ENCODE measurements at places on chromosomes 3 and 15.

DNA sequence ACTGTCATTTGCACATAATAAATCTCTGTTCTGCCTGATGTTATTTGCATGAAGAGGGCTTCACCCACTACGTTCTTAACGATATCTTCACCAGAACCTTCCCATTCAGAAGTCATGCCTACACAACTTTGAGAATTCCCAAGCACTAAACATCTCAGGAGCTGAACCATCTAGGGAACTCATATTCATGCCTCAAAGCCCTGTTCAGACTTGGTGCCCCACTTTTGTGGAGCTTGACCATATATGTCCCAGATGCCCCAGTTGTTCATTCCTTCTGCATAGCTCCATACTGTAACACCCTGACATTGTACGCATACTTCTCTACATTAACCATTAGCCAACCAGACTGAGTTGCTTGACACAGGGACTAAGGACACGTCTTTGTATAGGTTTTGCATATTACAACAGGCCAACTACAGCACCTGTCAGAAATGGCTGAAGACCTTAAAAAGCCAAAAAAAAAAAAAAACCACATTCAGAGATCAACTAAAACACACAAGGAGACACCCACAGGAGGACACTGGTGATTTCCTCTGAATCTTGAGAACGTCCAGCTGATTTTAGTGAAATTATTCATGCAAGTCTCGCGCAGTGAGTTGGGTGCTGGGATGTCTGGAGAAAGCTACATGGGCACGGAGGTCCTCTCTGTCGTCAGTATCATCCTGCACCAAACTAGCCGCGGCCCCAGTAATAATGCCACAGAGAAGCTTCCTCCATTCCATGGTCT lies 141.4 kb downstream of the FOXP1 start:
- DNase-seq = no peak

DNA sequence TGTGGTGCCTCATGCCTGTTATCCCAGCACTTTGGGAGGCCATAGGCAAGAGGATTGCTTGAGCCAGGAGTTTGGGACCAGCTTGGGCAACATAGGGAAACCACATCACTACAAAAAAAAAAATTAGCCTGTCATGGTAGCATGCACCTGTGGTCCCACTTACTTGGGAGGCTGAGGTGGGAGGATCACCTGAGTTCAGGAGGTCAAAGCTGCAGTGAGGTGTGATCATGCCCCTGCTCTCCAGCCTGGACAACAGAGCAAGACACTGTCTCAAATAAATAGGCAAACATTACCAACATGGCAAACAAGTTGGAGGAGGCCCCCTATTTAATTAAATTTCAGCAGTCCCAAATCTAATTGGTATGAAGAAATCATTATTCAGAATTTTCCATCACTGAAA lies 143.6 kb downstream of the PGPEP1L start:
- DNase-seq = no peak

- no peak for DNase-seq
Observed at GRCh38 chr3:15800780-15801179, 3.0 kb upstream of the ANKRD28 start.

GRCh38 chr3:156311930-156312329 lies 191.6 kb downstream of the KCNAB1 start:
- no peak for DNase-seq

DNA sequence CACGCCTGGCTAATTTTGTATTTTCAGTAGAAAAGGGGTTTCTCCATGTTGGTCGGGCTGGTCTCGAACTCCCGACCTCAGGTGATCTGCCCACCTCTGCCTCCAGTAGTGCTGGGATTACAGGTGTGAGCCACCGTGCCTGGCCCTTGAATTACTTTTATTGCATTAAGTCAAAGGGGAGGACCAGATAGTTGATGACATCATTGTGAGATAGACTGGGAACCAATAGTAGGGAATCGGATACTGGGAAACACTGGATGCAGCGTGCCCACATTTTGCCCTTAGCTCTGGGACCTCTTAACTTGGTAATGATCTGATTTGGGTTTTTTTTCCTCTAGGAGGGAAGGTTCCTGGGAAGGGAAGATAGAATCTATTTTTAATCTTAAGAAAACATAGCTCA lies 19.2 kb downstream of the DAG1 start:
- DNase-seq = no peak

GRCh38 chr3:188578576-188579363 lies 424.8 kb downstream of the LPP start:
- DNase-seq = no peak

DNA sequence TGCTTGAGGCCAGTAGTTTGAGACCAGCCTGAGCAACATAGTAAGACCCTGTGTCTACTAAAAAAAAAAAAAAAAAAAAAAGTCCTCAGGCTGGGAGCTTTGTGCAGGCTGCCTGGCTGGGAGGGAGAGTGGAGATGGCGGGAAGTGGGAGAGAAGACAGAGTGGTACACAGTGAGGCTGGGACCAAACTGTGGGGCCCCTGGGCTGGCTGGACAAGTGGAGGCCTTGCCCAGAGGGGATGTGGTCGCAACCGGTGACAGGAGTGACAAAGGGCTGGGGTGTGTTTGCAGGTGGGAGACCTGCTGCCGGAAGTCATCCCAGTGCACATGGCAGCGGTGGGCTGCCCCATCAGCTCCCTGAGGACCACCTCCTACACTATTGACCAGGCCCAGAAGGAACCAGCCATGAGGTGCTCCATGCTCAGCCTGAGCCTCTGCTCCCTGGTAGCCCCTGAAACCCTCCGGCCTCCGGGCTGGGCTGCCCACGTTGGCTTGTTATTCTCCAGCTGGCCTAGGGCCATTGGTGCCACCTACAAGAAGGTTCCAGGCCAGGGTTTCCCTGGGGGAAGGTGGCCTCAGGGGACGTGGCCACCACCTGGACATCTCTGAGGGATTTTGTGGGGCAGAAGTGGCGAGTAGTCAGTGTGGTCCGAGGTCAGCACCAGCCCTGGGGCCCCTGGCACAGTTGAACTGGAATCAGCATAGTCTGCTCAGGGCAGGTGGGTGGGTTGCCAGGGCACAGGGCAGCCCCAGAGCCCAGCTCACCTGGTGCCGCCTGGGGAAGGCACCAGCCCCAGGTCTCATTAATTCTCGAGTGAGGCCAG lies 22.7 kb downstream of the ACAA1 start:
- DNase-seq = no peak

DNA sequence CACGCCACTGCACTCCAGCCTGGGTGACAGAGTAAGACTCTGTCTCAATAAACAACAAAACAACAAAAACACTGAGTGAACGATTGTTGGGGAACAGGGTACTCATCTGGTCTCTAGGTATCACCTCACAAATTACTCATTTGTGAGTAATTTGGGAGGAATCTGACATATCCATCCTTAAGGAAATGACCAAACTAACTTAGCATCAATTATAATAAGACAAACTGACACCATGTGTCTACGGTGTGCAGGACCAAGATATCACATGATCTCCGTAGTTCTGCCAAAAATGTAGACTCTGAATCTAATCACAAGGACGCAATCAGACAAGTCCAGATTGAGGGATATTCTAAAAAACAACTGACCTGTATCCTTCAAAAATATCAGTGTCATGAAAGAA lies 12.0 kb upstream of the DAPK2 start:
- DNase-seq = no peak

- DNase-seq = no peak
Observed at GRCh38 chr15:68700455-68701123, 120.1 kb downstream of the ANP32A start.

DNA sequence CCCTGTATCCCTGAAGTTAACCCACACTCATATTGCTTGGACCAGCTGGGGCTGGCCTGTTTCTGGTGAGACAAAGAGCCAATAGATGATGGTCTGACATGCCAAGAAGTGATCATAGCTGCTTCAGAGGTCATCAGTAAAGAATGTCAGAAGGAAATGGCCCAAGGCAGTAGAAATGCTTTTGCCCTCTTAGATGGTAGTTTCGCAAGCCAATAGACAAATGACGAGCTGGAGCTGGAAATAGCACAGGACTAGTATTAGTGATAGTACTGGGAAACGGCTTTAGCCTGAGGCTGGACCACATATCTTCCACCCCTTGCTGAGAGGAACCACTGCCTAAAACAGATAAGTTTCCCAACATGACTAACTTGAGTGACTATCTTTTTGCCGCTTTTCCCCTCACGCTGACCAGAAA lies 176.1 kb upstream of the THBS1 start:
- no peak for DNase-seq

- no peak for DNase-seq
Observed at GRCh38 chr3:15327941-15328340, 4.4 kb downstream of the SH3BP5 start.

DNA sequence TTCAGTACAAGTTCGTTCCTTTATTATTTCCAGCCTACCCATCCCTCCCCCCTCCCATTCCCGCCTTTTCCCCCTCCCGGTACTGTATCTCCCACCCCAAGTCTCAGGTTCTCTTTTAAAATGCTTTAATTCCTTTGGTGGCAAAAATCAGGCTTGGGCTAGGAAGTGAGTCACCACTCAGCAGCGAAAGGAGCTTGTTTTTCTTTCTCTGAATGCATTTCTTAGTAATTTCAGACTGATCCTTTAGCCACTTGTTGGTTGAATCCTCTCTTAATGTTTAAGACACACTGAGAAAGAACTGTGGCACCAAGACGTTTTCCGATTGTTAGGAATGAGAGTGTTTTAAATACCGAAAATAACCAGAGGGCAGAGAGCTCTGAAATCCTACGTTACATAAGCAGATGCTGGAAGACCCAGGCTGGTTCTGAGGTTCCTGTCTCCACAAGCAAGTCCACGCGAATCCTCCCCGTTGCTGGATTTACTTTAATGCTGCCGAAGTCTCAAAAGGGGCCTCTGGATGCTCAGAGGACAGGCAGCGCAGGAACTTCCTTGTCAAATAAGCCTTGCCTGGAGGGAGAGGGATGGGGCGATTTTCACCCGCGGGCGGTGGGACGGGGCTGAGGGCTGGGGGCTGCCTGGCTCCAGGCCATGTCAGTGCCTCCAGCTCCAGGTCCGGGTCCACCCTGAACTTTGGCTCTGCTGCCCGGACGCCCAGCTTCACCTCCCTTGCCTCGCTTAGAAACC lies 854 bp upstream of the COL8A1 start:
- no peak for DNase-seq

DNA sequence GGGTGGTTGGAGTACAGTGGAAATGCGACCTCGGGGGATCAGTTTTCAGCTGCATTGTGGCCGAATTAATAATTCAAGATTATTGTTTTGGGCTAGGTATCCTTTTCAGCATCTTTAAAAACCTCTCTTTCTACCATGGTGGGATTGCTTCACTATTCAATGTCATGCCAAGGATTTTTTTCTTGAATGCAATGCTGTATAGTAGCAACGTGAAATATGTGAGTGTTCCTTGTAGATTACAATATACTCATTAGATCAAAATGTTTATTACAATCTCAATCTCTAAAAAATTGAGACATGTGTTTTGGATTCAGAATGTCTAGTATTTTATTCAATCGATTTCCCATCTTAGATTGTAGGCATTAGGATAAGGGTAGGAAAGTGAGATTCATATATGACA lies 586.5 kb upstream of the TBL1XR1 start:
- DNase-seq = no peak

- DNase-seq = no peak
Observed at GRCh38 chr15:44186705-44187104, 8.4 kb downstream of the FRMD5 start.

DNA sequence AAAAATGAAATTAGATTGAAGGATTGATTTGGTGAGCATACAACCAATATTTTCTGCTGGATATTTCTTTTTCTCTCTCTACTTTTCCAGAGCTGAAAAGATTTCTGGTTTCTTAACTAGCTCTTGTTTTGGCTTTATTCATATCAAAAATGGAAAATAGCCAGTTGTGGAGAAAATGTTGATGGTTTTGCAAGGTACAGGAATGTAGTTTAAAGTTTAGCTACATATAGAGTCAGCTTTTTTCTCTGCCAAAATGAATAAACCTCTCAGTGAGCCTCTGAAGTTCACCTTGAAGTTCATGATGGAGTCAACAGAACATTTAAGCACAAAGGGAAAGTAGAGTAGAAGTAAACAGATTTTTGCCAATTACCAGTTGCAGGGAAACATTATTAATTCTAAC lies 720.5 kb upstream of the ALCAM start:
- DNase-seq = no peak

DNA sequence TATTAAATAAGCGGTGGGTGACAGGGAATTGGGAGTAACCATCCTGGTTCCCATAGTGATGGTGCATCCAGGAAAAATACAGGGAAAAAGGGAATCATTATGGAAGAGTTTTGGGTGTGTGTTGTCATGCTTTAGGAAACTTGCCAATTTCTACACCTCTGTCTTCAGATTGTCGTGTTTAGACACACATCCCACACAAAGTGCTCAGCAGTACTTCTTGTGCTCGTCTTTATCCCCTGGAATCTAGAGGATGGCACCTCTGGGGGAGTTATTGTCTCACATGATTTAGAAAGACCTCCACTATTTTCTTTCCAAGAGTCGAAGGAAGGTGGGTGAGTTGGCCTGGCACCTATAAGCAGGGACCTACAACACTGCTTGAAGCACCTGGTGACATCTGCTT lies 35.8 kb downstream of the CACNA1D start:
- no peak for DNase-seq

DNA sequence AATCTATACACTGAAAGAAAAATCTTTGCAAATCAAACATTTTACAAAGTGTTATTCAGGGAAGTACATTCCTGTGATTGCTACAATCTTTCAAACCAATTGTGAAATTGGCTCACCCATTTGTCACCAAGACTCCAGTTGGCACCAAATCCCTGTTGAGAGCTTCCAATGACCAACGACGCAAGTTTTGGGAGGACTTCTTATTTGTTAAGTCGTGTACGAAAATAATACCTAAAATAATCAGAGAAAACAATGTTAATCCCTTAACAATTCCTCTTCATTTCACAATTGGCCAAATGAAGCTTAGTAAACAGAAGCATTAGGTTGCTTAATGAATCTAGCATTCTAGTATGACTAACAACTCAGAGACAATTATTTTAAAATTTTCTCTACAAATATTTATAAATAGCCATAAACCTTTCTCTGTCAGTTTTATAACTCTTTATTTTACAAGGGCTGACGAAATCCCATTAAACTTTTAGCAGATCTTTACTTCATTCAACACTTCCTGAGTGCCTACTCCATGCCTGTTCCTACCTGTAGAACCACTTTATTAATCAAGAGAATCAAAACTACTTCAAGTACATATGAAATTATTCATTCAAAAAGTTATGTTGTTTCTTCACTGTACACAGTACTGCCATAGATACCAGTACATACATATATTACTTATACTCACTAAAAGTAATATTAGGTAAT lies 24.0 kb upstream of the HGD start:
- DNase-seq = no peak

- DNase-seq = no peak
Observed at GRCh38 chr3:23916152-23916885, 471 bp downstream of the NKIRAS1 start.

- no peak for DNase-seq
Observed at GRCh38 chr15:75775296-75776064, 62.8 kb upstream of the CSPG4 start.

Measured in activated CD4-positive, alpha-beta T cell treated with anti-CD3 and anti-CD28 coated beads, Interleukin-2, amount 50 U/mL, for 4 hours (primary cell).